BE2C (cell line): ENCODE measurements at places on chromosomes 12 and 14.

DNA sequence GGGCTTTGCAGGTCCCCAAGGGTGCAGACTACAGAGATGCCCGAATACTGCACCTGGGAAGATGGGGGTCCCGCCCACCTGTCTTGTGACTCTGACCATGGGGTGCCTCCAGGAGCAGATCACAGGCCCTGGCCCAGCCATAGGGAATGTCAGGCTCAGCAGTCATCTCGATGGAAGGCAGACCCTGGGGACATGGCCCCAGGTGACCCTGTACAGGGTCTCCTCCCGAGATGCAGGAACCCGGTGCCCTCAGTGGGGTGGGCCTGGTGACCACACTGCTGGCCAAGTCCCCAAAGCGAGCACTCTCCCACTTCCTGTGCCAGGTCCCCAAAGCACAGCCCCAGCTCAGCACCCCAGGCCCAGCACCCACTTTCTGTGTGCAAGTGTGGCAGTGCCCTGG is 903.7 kb upstream of the USP15 start:
- DNase-seq = no peak

- DNase-seq = no peak
Observed at GRCh38 chr12:47547077-47547476, 158.8 kb downstream of the RPAP3 start.

DNA sequence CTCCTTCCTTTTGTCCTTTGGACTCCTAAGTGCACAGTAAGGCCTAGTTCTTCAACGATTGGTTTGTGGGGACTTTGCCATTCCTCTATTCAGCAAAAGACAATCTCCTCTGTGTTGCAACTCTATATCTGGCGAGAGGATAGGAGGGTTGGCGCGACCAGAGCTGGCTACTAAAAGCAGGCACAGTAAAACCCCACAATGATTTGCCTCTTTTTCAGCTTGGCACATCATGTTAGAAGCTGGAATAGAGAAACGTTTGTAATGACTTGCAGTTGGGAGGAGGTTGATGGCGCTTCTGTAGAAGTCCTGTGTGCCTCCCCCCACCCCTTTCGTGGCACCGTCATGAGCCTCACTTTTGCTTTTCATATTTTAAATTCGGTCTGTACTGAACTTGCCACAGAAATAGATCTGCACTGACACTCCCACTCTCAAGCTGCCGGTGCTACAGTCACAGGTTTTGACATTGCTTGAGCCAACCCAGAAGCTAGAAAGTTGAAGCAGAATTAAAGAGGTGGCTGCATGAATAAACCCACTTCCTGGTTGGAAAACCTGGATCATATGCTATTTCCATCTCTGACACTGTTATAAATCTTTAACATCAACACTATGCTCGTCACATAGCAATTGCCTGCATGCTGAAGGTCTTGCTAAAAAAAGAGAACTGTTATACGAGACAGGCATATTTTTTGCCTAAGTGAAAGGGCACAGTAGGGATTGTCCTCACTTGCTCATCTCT is 315.3 kb upstream of the PRICKLE1 start:
- DNase-seq = no peak

DNA sequence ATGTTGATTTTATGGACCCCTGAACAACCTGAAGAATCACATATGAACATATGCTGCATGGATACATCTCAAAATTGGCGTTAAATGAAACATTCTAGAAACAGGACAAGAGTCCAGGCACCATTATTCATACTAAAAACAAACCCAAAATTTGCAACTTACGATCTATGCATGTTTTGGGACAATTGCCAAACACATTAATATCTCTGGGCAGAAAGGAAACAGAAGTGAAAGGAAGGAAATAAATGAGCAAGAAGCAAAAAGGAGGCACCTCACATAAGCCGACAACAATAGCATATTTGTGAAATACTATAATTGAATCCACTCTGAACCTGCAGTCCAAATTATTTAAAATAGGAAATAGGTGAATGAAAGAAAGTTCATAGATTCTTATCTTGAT is 1505.3 kb downstream of the AACS start:
- DNase-seq = no peak

- DNase-seq = no peak
Observed at GRCh38 chr12:22477894-22478287, 66.5 kb downstream of the C2CD5 start.
